Skeletal muscle tissue (tissue), 5 donors: ENCODE measurements at places on chromosomes 4 and X. TPM values are rescaled to one million over a fixed set of nuclear protein-coding genes. Genes with fewer than 3 reads are reported as not detected.

Gene XAGE1A
- total RNA-seq: not detected

Gene SMARCA1
- total RNA-seq: 53.8 TPM

Gene C4orf46
- 16.2 TPM for total RNA-seq

Gene HSFX2
- 0.52 TPM for total RNA-seq

Gene FSTL5
- total RNA-seq: 2.6 TPM

Gene GAGE12C
- not detected for total RNA-seq
